Activated CD4-positive, alpha-beta T cell treated with anti-CD3 and anti-CD28 coated beads, Interleukin-2, Interleukin-6, amounts not matched to agents 100 ng/mL and 50 ng/mL, durations not matched to agents 16 hours and 8 hours (primary cell): ENCODE measurements at places on chromosomes 6 and 20.

DNA sequence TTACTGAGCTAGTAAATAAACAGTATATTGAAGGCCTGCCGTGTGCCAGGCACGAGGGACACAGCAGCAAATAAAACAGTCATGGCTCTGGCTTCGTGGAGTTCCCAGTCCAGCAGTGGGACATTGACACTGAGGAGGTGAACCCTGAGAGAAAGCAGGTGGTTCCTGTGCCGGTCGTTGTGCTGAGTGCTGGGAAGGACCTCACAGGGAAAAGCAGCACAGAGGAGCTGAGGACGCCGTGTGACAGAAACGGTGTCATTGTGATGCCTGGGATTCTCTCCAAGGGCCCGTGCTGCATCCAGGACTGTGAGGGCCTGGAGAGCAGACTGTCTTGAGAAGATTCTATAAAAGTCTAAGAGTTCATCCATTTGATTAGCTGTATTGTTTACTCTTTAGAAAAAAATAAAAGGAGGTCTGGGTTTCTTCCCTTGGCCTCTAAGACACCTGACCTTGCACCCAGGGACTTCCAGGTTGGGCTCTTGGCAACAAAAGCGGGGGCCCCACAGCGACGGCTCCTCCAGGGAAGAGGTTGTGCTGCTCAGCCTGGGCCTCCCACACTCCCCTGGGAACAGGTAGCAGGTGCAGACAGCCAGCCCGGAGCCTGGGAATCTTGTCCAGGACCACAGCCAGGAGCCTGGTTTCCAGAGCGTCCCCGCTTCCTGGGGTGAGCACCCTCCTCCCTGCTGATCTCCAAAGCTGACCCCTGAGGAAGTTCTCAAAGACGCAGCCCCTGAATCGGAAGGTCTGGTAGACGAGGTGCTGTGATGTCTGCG is 251.2 kb upstream of the PMEPA1 start:
- no peak for DNase-seq

GRCh38 chr20:33993576-33994221 is at the start of gene RALY:
Gene RALY, plus strand, starts transcription at chr20:33993911. Its CDS starts 78,164 bp downstream, at chr20:34072075.
- DNase-seq, result peak; percentile 96

DNA sequence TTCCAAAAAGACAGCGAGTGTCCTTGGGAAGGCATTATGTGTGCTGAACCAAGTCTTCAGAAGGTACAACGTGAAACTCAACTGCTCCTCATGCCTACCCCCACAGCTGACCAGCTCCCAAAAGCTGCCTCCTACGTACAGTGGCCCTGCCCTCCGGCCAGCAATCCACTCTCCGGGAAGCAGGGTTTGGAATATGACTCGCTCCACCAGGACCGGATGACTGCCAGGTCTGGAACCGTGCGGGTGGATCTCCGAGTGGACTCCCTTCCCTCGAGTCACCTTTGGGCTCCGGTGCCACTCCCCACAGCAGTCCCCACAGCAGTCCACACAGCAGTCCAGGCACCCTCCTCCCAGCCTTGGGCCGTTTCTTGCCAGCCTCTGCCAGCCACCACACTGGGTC is 4.3 kb downstream of the ZBTB46 start:
- DNase-seq, result no peak

- DNase-seq, result no peak
Measured at GRCh38 chr6:103000688-103001087, 1607.2 kb downstream of the GRIK2 start.

DNA sequence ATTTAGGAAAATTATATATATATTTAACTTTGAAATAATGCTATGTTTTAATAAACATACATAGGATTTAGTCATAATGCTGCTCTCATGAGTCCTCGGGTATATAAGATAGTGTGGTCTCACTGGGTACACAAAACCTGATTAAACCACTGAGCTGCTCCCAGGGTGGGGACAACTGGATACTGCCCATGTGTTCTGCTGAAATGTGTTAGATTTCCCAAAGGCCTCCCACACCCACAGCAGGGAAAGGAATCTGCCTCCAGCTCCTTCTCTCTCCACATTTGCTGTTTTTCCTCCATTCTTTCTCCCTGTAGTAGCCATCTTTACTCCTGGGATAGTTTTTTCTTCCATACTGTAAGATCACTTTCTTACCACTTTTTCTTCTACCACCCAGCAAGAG is 69.2 kb upstream of the TRAF3IP2 start:
- no peak for DNase-seq

GRCh38 chr20:23918101-23918862 is 38.7 kb upstream of the CST5 start:
- no peak for DNase-seq

- peak; percentile 79 for DNase-seq
Measured at GRCh38 chr6:73455865-73456629, 4.0 kb upstream of the CGAS start.

GRCh38 chr6:158815907-158816306 is 3.3 kb downstream of the EZR start:
- no peak for DNase-seq

DNA sequence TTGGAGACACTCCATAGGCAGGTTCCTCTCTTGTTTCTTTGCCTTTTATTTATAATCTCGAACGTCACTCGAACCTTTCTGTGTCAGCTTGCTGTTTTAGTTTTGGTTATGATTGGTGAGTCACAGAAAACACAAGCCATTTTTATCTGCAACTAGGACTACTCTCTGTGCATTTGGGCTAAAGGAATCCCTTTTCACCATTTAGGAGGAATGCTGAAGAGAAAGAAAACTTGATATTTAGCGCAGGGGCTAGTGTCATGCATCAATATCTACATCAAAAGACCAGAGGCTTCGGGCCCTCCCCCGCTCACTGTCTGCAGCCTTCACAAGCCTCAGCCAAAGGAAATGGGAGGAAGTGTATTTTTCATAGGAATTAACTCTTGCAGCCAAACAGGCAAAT is 507.8 kb upstream of the CITED2 start:
- DNase-seq, result no peak

DNA sequence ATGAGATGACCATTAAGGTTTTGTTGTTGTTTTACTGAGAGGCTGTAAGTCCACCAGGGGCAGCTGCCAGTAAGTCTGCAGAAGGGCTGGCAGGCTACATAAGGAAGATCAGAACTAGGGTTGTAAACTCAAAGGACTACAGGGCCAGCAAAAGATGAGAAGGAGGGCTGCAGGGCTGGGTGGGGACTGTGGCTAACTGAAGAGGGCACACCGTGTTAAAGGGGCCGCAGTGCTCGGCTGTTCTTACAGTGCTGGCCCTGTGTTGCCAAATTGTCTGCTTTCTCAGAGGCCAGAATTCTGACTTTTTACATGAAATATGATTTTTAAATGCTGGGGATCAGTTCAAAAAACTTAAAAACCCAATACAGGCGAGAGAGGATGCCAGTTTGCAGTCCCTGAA is 25.5 kb upstream of the ZNF318 start:
- DNase-seq, result no peak

DNA sequence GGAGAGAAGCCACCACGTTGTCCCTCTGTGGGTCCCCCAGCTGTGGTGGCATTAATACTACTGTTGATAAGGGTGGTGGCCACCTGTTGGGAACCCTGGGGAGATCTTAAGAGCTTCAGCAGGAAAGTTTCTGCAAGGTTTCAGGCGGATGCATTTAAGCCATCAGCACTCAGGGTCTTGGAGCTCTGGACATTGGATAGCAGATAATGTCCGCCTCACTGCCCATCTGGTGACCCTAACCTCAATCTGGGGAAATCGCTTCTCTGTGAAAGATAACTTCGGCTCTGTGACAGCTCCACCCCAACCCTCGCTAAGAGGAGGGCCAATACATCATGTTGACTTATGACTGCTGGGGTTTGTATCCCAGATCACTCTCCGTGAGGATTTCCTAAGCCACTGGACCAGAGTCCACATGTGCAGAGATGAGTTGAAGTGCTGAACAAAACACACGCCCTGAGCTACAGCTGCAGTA is 92.9 kb downstream of the FOXC1 start:
- no peak for DNase-seq

DNA sequence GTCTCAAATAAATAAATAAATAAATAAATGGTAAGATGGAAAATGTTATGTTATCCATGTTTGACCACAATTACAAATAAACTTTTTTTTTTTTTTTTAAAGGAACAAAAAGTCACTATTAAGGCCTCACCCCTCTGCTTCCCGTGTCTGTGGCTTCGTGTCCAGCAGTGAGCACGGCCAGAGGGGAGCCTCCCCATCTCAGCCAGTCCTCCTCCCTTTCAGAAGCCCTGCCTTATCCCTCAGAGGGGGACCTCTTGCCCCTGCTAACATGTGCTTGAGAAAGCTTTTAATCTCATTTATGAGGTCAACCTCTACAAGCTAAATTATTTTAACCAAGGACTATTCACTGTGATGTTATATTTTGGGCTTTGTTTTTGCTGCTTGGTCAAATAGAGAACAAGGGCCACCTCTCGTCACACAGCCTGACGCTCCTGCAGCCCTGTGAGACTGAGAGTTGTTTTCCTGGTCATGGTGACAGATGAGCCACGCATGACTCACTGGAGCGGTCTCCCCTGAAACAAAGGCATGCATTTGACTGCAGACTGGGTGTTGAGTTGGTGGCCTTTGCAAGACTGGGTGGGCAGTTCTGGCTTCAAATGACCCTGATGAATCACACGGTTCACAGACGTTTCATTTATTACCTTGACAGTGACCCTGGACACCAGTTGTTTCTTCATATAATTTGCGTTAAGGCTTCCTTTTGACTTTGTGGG is 131.8 kb downstream of the TIAM2 start:
- DNase-seq, result peak; percentile 87

- no peak for DNase-seq
Measured at GRCh38 chr6:169963581-169964297, 212.3 kb downstream of the ERMARD start.

DNA sequence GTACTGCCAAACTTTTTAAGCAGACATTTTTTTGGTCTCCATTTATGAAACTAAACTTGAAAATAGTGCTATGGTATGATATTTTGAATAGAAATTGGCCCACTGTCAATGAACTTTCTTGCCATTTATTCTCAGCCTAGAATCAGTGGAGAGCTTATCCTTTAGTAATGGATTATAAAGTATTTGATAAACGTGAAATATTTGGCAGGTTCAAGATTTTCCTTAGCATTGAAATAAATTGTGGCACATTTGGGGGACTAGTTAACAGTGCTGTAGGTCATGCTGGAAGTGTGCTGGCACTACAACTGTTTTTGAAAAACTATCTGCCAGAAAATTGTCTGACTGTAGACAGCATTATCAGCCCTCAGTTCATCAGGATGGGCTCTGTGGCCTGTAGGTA is 2.1 kb downstream of the PRSS35 start:
- DNase-seq, result no peak

DNA sequence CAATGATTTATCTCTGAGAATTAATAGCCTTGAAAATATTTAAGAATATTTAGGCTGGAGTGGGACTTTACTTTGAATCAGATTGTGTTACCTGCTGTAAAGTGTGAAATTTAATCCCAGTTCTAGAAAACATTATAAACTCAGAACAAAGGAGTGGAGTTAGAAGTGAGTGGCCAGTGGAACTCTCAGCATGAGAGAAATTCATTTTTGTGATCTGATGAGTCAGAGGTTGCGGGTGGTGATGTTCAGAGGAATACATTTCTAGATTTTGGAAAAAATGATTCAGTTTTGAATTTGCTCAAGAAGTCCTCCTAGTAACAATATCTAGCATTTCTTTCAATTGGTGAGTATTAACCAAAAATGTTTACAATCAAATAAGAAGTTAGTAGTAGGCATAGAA is 167.5 kb downstream of the ZFAND3 start:
- peak; percentile 63 for DNase-seq

DNA sequence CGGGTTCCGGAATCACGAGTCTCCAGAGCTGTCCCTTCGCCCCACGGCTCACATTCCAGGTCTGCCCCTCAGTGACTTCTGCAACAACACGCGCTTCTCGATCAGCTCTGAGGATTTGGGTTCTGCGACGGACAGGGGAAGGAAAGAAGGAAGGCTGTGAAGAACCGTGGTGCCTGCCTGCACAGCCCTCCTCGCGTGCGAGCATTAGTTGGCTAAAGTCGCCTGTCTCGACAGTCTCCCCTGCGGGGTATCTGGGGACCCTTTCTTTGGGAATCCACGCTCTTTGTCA is 23.1 kb downstream of the VPS52 start:
- no peak for DNase-seq
